EL (cell line): ENCODE measurements at places on chromosomes 11 and 22.

DNA sequence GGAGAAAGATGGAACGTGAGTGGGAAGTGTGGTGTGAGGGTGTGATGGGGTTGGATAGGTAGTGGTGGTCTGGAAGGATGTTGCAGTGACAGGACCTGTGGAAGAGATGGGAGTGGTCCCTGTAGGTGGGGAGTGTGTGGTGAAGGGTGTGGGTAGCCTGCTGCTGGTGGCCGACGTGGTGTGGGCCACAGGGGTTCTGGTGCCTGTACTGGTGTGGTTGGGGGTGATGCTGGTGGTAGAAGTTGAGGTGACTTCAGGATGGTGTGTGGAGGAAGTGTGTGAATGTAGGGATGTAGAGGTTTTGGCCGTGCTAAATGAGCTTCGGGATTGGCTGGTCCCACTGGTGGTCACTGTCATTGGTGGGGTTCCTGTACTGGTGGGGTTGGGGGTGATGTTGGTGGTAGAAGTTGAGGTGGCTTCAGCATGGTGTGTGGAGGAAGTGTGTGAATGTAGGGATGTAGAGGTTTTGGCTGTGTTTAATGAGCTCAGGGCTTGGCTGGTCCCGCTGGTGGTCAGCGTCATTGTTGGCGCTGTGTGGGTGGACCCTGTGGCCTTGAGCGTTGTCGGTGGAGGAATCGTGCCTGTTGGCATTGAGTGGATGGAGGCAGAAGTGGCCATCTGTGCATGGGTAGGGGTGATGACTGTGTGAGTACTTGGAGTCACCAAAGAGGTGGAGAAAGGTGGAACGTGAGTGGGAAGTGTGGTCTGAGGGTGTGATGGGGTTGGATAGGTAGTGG lies 19.1 kb downstream of the MUC6 start:
- peak; percentile 12 for DNase-seq

DNA sequence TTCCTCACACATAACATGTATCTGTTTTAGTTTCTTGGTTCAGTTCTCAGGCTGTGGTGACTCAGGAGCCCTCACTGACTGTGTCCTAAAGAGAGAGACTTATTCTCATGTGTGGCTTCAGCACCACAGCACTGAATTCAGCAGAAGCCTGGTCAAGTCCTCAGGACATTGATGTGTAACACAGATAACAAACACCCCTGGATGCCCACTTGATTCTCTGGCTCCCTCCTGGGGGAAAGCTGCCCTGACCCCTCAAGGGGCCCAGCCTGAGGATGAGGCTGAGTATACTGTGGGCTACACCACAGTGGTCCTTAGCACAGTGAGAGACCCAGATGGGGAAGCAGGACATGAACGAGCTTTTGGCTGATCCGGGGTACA lies 87.2 kb upstream of the VPREB1 start:
- no peak for DNase-seq

- no peak for DNase-seq
Measured at GRCh38 chr22:49328118-49328475, 499.6 kb downstream of the BRD1 start.

- DNase-seq = no peak
Measured at GRCh38 chr22:48667289-48667688, 1160.4 kb downstream of the BRD1 start.

- no peak for DNase-seq
Measured at GRCh38 chr22:31148488-31148887, 8.2 kb upstream of the PLA2G3 start.

GRCh38 chr11:84930863-84931262 lies 696.3 kb downstream of the DLG2 start:
- DNase-seq = no peak

- no peak for DNase-seq
Measured at GRCh38 chr22:22401381-22401780, 107.2 kb downstream of the ZNF280B start.

DNA sequence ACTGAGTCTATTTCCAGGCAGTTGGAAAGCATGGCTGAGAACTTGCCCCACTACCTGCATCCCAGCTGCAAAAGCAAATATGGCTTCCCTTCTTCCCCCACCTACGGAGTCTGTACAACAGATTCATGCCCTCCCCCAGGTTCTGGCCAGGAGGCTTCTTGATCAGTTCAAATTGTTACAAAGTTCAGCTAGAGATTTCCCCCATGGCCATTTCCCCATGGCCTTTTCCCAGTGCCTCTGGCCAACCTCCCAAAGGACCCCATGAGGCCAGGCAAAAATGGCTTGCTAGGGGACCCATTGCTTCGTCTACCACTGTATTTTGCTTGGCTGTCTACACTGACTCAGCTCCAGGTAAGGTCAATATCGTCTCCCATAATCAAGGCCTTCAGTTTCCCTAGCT lies 203.3 kb downstream of the DLG2 start:
- DNase-seq = no peak

- DNase-seq = no peak
Measured at GRCh38 chr22:17890245-17890671, 116.0 kb upstream of the BID start.

DNA sequence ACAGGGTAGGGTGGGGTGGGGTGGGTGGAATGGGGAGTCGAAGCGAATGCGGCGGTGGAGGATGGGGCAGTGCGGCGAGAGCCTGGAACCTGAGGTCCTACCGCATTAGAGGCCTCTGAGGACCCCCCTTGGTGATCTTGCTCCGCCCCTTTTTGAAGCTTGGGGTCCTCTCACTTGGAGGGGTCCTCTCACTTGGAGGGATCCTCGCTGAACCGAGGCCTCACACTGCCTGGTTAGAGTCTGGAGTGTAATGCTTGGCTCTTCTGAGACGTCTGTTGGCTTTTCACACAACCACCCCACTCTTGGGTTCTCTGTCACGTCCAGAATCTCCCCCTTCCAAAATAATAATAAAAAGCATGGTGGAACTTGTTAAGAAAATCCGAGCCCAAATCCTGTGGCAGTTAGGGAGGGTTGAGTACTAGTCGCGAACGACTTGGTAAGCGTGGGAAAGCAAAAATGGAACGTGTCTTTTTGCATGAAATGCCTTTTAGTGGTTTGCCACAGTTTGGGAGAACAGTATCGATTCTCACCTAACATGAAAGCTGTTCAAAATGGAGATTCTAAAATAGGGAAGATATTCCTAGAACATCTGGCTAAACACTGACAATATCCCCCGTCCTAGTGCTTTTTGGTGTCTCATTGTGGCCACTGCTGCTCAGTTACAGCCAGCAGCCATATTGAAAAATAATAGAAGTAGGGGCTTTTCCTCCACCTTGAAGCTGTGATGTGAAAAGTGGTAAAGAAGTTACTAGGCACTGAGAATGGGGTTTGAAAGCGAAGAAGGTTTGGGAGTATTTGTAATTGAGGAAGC lies 822 bp downstream of the RBX1 start:
- peak; percentile 46 for DNase-seq

GRCh38 chr11:50423208-50423607 lies 390.5 kb downstream of the OR4C45 start:
- no peak for DNase-seq

DNA sequence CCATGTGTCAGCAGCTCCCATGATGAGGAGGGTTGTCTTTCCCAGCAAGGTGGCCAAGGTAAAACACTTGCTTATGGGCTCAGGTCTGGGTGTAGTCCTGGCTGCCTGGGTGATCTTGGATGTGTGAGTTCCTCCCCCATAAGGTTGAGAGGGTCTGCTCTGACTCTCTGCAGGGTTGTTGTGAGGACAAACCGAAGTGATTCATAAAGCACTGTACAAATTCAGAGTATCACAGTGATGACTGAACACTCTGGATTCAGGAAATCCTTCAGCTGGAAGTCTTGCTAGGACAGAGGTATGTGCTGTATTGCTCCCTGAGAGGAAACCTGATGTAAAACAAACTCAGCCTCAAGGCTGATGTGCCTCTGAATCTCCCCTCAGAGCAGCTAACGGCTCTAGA lies 220.9 kb upstream of the PITPNB start:
- DNase-seq = peak; percentile 88
